ENCODE measurements at places on chromosomes 2 and 18.

- no peak for DNase-seq
Observed at GRCh38 chr2:218149848-218150440, 16.8 kb downstream of the CXCR1 start.

DNA sequence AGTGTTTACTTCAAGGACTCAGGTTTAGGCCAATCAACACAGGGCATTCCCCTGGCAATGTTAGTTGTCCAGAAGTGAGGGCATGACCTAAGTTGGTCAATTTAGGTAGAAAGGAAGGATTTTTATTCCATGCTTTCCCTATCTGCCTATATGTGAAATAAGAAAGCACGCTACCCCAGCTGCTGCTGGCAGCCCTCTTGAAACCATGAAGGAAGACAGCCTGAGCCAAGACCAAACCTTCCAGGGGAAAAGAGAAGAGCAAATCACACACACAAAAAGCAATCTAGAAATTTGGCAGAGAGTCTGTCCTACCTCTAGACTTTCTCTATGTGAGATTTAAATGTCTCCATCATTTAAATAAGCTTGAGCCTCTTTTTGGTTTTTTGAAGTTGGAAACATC, 387.6 kb downstream of the TNS1 start:
- DNase-seq: no peak

DNA sequence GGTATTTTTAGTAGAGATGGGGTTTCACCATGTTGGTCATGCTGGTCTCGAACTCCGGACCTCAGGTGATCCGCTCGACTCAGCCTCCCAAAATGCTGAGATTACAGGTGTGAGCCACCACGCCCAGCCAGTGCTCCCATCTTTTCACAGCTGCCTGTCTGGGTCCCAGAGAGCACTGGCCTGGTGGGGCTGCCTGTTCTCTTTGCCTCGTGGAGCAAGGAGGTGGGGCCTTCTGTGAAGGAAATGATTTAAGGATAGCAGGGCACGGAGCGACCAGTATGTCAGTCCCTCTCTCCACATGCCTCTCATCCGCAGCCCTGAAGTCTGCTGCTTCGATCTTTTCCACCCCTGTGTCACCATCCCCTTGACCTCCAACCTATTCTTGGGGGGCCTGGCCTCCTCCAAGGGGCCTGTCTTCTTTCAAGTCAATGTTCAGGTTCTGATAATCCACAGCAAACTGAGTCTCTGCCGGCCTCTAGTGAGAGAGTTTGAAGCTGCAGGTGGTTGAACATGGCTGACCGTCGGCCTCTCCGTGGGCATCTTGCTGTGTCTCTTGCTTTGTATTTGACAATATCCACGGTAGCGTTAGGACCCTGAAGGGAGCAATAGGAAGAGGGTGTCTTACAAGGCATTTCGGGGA, 28.2 kb upstream of the GIGYF2 start:
- DNase-seq: no peak

DNA sequence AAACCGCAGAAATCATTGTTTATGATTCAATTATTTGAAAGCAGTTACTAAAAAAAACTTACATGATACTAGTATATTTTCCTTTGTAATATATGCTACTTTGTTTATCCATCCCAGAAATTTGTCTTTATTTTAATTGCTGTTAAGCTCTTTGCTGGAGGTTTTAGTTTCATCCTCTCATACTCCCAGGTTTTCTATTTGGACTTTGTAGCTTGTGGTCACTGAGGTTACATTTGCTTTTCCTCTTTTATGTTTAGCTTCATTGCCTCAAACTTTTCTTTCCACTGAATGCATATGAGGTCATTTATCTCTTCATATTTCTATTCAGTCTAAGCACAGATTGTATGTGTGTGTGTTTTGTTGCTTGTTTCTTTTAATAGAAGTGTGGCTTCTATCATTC, 89.9 kb downstream of the ERBB4 start:
- DNase-seq: no peak

DNA sequence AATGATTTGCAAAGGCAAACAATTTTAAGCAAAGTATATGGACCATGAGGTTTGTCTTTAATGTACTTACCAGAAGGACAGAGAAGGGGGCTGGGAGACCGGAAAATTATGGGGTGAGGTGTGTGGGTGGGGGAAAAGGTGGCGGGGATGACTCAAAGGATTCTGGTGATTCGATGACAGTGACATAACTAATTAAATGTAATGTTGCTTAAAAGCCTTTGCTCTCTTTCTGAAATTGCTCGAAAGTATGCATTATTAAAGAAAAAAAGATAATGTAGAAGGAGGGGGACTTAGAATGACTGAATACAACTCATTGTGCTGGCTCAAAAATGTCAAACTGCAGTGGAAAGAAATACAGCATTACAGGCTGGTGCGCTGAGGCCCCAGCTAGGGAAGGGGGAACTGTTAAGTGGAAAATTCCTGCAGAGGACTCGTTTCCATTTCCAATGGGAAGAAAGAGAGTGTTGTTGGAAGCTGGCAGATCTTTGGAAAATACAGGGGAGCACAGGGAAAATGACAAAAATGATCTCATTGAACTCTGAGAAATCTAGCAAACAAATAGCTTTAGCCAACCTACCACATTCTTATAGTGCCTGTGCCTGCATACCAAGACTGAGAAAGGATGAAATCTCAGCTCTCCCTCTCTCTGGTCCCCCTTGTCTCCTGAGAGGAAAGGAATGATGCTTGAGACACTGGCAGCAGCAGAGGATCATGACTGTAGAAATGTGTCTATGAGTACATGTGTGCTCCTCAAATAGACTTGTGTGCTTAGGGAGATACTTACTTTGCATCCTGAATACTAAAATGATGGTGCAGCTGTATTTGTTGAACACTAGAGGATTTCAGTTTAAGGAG, 632.4 kb downstream of the NYAP2 start:
- DNase-seq: peak; percentile 25

DNA sequence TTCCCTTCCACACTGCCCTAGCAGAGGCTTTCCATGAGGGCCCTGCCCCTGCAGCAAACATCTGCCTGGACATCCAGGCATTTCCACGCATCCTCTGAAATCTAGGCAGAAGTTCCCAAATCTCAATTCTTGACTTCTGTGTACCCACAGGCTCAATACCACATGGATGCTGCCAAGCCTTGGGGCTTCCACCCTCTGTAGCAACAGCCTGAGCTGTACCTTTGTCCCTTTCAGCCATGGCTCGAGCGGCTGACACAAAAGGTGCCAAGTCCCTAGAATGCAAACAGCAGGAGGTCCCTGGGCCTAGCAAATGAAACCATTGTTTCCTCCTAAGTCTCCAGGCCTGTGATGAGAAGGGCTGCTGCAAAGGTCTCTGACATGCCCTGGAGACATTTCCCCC, 744.5 kb upstream of the LINC00305 start:
- DNase-seq: no peak

DNA sequence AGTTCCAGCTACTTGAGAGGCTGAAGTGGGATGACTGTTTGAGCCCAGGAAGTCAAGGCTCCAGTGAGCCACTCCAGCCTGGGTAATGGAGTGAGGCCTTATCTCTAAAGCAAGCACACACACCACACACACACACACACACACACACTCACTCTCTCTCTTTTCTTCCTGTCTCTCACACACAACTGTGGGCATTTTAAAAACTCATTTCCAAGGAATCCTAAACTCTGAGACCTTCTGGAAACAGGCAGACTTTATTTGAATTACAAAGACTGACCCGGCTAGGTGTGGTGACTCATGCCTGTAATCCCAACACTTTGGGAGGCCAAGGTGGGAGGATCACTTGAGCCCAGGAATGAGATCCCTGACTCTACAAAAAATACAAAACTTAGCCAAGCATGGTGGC, 21.3 kb downstream of the WDSUB1 start:
- no peak for DNase-seq

DNA sequence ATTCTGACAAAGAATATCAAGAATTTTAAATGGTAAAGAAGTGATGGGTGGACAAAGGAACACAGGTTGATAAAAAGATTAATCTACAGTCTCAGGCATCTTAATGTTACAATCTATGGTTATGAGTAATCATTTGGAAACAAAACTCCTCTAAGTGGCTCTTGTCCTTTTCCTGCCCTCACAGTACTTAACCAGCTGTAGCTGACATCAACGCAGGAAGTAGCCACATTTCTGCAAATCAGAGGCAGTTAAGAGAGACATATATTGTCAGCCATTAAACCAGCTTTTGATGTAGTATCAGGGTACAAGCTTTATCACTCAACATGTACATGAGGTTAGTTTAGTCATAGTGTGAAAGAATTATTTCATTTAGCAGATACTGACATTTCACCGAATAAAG, 244.6 kb downstream of the NR4A2 start:
- no peak for DNase-seq

DNA sequence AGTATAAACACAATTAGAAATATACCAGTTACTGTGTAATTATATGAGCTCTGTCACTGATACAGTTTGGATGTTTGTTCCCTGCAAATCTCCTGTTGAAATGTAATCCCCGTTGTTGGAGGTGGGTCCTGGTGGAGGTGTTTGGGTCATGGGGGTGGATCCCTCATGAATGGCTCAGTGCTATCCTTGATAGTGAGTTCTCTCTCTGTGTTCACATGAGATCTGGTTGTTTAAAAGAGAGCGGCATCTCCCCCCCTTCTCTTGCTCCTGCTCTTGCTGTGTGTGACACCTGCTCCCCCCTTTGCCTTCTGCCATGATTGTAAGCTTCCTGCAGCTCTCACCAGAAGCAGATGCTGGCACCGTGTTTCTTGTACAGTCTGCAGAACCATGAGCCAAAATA, 24.1 kb downstream of the MTX2 start:
- no peak for DNase-seq

DNA sequence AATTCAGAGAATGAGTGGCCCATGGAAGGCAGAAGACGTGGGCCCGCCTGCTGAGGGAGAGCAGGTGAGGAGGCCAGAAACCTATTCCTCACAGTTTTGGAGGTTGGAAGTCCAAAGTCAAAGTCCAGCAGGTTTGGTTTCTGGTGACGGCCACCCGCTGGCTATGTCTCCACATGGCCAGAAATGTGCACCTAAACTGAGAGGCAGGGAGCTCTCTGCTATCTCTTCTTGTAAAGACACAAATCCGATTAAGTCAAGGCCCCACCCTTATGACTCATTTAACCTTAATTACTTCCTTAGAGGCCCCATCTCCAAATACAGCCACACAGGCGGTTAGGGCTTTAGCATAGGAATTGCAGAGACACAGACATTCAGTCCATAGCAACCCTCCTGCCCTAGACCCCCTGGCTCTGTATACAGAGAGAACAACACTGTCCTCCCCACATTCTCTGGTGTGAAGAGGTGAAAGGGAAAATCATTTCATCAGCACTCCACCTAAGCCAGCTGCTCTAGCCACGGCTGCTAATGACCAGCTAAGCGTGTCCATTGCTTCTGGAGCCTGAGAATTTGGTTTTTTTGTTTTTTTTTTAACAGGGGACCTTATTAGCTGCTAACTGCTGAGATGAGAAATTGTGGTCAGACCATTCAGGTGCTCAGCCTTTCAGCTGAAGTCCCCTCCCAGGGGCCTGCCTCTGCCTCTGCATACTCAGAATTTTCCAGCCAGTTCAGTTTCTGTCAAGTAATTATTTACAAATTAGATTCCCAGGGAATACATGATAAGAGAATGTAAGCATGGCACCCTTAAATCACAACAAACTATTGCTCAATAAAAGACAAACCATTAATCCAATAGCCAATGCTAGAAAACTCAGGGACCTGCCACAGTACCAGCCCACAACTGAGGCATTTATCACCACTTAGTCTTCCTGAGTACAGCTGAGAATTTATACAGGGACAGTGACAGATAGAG, 368.7 kb upstream of the ID2 start:
- no peak for DNase-seq

GRCh38 chr2:69995511-69995910, 34.1 kb upstream of the ASPRV1 start:
- DNase-seq: no peak

DNA sequence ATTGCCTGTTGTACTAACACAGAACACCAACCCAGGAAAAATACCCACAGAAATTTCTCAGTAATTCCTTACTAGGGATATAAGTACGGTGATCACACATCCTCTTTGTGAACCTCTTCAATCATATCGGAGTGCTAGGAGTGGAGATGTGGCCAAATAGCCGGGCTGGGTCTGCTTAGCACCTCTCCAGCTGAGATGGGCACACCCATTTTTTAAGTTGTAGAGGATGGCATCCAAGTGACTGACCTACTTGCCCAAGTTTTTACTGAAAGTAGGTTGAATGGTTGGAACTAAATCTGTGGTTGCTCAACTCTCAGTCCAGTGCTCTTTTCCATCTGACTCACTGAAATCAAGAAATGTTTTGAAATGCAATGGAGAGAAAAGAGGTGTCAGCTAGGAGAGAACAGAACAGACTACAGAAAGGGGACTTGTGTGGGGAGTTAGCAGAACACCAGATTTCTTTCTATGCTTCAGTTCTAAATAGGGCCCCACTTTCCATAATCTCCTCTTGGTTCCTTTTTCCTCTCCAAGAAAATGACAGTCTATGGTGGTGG, 68.7 kb upstream of the FSHR start:
- DNase-seq: no peak

DNA sequence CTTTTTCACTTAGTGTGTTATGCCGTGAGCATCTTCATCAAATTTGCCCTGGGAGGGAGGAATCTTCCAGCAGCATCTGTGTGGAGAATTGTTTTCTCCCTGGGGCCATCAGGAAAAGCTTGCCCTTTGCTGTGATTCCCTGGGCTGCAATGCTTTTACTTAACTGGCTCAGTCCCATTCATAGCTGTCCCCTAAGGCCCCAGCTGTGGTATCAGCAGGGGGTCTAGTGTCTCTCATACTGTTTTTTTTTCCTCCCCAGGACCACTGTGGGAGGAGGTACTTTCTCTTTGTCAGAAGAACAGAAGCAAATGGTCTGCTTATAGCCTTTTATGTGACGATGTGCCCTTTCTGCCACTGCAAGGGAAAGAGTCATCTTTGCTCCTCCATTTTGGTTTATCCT, 176.8 kb upstream of the CELF4 start:
- DNase-seq: no peak

DNA sequence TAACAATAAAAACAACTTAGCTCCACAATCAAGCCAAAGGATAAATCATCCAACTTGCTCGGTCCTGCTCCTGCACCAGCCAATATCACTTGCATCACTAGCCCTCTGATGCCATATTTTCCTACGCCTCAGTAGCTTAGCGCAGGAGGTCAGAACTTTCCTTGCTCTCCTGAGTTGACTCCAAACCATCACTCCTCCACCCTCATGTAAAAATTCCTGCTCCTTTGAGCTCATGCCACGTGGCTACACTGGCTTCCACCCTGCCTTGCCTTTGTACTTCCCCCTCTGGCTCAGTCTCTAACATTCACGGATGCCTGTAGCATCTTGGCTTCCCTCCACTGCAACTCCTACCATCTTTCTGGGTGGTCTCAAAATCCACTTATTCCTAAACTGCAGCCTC, 25.2 kb downstream of the AAK1 start:
- no peak for DNase-seq

DNA sequence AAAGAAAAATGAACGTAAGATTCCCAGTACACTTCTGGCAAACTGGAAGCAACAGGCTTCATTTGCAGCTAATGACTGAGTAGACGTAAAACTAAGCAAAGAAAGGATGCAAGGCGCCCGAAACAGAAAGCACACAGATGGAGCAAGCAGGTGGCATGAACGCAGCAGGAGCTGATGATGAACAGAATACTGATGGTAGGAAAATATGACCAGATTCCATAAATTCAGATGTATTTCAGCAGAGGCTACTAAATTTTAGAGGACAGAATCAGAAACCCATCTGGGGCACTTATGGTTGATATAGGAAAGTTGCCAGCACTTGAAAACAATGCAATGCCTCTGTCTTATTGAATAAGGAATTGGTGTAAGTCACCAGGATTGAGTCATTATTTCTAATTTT, 658.7 kb upstream of the LINC00305 start:
- DNase-seq: no peak

GRCh38 chr18:37282386-37283037, 283.1 kb downstream of the CELF4 start:
- DNase-seq: no peak
